NCI-H2081 (cell line): ENCODE measurements at places on chromosomes 5 and 9.
A peak's percentile ranks its signal among the peaks of the same experiment; 100 is the strongest.

DNA sequence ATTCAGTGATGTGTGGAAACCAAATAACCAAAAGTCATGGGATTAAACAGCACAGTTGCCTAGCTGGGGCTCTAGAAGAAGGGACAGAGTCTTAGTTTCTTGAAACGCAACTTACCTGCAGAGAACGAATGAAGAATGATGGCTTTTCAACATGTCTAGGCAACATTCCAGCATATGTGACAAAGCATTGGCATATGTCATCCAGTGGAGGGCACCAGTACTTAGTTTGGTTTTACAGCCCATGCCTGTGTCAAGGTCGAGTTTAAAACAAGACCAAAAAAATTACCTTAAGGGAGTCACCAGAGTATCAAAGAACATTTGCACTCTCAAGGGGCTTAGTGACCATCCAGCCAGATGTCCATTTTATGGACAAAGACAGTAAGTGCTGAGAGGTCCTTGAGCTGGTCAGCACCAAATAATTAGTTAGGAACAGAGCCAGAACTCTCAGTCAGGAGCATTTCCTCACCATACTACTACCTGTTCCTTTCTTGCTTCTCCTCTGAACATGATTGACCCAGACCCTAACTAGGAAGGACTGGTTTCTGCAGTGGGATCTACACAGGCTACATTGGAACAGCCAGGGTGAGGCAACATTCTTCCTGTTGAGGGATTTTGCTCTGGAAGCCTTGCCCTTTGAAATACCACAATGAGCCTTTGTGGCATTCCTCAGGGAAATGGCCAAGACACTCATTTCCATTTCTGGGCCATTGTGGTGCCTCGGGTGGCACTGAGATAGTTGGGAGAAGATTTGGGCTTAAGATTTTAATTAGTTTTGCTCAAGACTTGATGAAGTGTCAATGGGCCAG is 75.4 kb upstream of the ANKH start:
- no peak for DNase-seq

DNA sequence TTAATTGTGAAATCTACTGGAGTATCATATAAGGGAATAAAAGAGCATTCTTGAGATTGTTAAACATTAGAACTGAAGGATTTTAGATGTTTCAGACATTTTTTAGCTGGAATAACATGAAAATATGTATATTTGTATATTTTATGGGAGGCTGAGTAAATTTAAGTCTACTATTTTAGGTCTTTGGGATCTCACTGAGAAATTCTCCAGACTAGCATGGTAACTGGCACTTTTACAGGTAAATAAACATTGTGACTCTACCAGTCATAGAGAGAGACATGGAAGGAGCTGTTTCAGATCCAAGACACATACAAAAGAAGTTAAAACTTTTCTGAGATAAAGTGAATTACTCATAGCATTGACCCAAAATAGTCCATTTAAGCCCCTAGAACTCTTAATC is 59.4 kb downstream of the NDUFAF2 start:
- DNase-seq: no peak

DNA sequence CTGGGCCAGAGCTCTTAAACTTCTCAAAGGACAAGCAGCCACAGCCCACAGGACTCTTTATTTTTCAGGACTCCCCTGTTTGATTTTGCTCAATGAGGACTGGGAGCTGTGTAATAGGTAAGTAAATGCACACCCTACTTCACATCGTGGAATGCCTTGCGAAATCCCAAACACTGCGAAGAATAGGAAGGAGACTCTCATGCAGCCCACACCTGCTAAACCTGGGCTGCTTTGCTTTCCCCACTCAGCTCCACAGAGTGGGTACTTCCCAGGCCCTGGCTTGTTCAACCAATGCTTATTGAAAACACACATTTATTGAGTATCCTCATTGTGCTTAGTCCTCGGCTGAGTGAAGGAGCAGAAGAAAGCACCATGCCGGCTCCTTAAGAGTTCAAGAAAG is 103.3 kb upstream of the FSTL4 start:
- DNase-seq: no peak

DNA sequence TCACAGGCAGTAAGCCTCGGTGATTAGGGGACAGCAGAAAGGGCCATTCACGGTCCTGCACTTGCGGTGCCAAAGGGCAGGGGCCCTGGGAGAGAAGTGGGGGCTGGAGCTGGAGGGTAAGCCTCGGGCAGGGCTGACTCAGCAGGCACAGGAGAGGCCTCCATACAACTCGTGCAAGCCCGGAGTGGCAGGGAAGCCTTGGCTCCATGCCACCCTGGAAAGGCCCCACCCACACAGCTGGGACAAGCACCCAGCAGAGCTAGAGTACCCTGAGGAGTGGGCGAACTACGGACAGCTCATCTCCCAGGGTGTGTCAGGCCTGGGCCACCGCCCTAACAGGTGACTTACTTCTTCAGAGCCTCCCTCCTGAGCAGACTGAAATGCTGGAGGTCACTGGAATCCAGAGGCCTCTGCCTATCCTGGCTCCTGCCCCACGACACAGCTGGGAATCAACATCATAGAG is 5.6 kb upstream of the CAMK2A start:
- no peak for DNase-seq

- DNase-seq: no peak
These were observed 1074.2 kb upstream of the WWC1 start for GRCh38 chr5:167217097-167217743.

- DNase-seq: no peak
These were observed 18.5 kb downstream of the TPPP start for GRCh38 chr5:674630-675011.

DNA sequence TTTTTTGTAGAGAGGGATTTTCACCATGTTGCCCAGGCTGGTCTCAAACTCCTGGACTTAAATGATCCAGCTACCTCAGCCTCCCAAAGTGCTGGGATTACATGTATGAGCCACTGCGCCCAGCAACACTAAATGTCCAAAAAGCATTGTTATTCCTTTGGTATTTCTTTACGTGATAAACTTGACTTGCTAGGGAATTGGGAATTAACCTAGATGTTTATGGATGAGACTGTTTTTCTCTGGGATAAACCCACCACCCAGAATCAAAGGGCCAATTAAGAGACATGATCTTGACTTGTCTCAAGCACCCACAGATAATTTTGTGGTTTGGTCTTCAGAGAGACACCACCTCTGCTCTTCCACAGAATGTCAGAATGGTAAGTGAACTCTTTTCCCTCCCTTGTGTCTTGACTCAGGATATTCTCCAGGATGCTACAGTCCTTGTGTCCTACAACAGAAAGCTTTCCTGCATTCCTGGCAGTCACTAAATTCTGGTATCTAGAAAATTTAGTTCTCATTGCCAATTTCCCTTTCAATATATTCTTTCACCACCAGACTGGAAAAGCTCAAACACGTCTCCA is 55.7 kb downstream of the ALDH1A1 start:
- no peak for DNase-seq

DNA sequence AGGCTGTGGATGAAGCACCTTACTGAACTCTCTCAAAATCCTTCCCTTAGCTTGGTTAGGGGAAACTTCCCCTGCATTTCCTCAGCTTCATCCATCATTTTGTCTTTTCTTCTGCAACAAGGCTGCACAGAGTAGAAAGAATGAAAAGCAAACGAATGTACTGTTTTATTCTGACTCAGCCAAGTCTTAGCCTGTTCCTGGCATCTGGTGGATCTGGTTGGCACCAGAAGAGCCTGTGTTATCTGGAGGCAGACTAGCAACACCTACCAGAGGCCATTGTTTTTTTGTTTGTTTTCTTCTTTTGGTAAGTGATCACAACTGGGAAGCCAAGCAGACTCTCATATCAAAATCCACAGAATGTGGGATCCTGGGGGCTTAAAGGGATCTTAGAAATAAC is 200.7 kb downstream of the FANCC start:
- DNase-seq: peak; percentile 21

DNA sequence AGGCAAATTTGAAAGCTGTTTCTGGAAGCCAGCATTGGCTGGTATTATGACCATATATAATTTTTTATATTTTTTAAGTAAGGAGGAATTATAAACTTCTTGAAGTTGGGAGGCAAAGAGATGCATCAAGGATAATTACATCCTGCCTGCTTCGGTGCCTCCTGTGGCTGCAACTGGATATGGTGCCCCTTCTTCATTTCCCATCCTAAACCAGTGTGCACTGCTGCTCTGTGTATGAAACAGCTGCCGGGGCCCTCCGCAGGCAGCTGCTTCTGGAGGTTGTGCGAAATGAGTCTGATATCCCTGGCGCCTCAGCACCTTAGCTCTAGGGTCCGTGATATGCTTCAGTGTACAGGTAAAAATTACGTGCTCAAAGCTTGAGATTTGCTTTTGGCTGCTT is 304.2 kb downstream of the ENC1 start:
- DNase-seq: peak; percentile 31

- no peak for DNase-seq
These were observed 988 bp downstream of the SHISAL2B start for GRCh38 chr5:64691291-64691690.

GRCh38 chr9:10571699-10572098 is 41.1 kb downstream of the PTPRD start:
- no peak for DNase-seq

- no peak for DNase-seq
These were observed 449.5 kb downstream of the HINT1 start for GRCh38 chr5:130715541-130715940.

GRCh38 chr5:153988510-153988909 is 50.2 kb downstream of the FAM114A2 start:
- no peak for DNase-seq

GRCh38 chr9:84226126-84226525 is 114.4 kb downstream of the SLC28A3 start:
- DNase-seq: no peak

DNA sequence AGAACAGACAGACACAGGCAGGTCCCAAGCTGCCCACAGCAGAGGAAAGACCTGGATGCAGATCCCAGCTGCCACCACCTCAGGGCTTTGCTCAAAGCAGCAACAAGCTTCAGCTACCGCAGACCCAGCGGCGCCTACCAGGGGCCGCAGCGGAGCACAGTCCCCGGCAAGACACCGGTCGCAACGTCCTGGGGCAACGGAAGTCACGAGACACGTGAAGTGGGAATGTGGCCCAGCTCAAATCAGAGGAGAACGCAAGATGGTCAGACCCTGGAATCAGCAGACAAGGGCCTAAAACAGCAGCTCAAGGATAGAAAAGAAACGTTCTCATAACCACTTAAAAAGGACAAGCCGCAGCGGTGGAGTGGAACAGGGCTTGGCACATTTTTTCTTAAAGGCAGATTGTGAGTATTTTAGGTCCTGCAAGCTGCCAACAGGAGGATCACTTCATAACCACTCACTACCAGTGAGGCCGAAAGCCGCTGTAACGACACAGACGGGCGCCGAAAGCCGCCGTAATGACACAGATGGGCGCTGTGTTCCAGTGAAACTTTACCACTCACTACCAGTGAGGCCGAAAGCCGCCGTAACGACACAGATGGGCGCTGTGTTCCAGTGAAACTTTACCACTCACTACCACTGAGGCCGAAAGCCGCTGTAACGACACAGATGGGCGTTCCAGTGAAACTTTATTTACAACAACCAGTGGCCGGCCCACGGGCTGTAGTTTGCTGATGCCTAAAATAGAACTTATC is 21.7 kb downstream of the SLC9A3 start:
- no peak for DNase-seq

DNA sequence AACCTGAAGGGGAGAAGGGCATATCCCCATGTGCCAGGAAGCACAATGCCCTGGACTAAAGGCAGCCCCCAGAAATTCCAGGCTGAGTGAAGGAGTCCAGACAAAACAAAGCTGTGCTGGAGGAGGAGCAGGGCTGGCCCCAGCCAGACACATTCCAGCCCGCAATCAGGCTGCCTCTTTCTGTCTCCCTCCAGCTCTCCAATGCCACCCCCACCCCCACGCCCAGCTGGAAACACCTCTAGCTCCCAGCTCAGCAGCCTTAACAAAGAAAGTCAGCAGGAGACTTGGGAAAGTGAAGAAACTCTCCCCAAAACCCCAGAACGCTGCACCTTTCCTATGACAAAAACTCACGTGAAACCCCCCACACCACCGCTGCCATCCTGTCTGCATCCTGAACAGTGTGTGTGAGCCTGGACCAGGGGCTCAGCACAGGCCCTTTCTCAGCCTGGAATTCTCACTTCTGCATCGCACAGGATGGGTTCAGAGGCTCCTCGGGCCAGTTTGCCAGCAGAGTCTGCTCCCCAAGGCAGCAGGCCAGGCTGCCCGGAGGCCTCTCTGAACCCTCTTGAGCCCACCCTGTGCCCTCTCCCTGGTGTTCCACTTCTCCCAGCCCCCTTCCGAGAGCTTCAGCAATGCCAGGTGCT is 96.2 kb upstream of the ICE1 start:
- no peak for DNase-seq

DNA sequence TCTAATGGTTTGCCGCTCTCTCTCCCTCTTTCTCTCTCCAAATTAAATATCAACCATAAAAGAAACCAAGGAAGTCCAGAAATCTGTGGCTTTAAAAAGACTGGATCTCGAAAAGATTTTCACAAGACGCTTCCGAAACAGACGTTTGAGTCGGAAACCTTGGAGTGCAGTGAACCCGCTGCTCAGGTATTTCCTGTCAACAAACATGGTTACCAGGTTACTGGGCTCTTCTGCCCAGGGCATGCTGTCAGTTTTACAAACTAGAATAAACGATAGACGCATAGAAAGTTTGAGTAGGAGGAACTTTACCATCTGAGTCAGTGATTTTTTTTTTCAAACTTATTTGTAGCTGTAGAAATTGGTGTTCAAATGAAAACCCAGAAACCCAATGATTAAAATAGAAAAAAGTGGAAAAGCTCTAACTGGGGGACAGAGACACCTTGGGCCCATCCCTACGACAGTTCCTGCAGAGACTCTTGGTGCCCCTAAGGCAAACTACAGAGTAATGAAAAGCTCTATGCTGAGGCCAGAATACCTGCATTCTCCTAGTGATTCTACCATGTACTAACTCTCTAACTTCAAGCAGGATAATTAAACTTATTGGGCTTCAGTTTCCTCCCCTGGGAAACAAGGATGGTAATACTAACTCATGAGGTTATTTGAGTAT is 90.0 kb downstream of the DOCK8 start:
- DNase-seq: no peak

DNA sequence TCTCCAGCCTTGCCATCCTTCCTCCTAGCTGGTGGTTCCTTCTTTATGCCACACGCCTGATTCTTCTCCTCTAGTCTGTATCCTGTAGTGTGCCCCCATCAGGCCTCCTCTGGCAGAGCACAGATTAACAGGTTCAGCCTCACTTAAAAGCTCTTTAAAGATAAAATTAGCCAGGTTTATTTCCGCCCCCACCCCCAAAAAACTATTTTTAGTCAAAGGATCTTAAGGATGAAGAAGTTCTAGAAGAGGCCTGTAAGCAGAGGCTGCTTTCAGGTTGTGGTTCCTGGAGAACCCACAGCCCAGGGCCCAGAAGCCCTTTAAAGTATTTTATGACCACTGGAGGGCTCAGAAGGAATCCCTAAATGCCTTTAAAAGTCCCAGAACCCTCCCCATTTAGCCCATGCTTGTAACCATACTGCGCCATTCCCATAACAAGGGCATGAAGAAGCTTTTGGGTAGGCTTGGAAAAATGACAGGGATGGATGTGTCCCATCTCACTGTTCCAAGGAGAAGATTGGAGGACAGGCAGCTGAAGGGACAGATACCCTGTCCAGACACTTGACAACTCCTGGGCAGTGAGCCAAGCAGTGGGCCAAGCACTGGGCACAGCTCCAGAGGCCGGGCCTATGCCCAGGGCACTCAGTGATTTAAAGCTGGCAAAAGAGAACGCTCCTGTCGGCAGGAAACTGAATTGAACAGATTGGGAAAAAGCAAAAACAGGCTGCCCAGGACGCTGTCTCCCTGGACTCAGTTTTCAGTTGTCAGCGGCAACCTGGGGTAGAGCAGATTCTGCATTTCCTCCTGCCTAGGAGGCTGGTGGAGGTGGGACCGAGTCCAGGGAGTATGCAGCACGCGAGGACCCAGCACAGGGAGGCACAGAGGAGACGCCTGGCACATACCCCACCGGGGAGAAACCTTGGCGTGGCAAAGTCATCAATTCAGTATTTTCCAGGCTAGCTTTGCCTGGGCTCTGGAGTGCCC is 106.3 kb upstream of the SSBP2 start:
- peak; percentile 76 for DNase-seq
